Hematopoietic multipotent progenitor cell treated with erythropoietin and hydrocortisone succinate and interleukin-3 and kit ligand, for 17 days (in vitro differentiated cells): ENCODE measurements at places on chromosomes 7 and 10.

DNA sequence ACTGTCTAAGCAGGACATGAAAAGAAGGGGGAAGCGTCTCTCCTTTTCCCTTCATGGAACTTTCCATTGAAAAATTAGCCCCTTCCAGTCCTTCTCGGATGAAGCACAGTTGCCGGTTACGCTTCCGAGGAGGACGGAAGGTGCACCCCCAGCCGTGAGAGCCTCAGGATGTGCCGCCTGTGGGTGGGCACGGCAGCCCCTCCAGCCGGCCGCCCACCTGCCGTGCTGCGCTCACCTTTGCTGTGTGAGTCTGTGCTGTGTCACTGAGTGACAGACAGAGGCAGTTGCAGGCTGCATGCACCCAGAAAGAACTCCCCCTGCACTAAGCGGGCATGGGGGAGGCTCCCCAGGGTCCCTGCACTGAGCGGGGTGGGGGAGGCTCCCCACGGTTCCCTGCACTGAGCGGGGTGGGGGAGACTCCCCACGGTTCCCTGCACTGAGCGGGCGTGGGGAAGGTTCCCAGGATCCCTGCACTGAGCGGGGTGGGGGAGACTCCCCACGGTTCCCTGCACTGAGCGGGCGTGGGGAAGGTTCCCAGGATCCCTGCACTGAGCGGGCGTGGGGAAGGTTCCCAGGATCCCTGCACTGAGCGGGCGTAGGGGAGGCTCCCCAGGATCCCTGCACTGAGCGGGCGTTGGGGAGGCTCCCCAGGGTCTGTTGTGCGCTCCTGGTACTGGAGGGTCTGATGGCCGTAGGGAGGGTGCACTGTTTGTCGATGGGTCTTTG is 74.2 kb downstream of the DNAJB6 start:
- DNase-seq: no peak

DNA sequence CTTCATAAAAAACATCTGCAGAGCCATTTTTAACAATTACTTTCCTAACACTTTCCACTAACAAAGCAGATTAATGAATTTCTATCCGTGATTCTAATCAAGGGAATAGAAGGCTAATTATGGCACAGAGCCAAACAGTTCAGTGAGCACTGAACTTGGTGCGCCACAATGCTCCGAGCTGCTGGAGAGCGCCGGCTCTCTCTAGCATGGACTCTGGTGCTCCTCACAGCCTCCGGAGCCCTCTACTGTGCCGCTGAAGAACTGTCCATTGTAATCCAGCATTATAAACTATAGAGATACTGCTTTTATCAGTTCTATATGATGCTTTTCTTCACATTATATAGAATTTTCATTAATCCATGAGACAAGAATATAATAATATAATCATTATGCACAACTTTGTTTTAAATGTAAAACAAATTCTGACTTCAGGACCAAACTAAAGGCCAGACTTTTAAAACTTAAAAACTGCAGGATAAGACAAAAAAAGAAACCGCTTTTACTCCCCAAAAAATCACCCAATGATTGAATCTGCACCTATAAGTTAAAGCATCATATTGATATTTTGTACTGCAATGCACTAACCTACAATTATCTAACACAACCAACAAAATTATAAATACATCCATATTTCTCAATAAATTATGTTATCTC is 123.6 kb downstream of the RNF32 start:
- no peak for DNase-seq

GRCh38 chr7:145957160-145957890 is 159.3 kb upstream of the CNTNAP2 start:
- no peak for DNase-seq

DNA sequence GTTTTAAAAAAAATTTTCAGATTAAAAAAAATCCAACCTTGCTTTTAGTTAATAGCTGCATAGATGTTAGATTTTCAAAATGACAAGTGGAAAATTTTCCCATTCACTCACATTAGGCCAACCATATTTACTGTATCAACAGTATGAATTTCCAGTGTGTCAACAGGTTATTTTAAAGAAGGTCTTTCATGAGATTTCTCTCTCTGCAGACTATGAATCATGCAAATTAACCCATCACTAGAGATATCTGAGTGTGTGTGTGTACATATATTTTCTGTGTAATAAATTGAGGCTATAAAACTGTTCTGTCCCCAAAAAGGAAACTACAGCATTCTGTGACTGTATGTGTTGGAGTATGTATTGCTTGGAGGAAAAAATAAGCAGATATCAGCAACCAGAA is 305.6 kb downstream of the ARL4A start:
- DNase-seq: no peak

DNA sequence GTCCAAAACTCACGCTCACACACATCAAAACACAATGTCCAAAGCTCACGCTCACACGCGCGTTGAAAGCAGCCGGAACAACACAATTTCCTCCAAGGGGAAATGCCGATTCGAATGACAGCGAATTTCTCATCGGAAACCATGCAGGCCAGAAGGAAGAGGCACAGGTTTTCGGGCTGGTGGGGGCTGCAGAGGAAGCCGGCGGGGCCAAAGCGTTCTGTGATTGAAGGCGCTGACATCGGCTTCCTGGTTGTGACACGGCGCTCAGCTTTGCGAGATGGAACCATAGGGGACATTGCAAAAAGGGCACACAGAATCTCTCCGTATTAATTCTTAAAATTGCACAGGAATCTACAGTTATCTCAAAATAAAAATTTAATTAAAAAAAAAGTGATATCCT is 61.3 kb downstream of the FOXL3 start:
- DNase-seq: no peak

GRCh38 chr10:4522296-4523000 is 303.6 kb upstream of the AKR1E2 start:
- no peak for DNase-seq

DNA sequence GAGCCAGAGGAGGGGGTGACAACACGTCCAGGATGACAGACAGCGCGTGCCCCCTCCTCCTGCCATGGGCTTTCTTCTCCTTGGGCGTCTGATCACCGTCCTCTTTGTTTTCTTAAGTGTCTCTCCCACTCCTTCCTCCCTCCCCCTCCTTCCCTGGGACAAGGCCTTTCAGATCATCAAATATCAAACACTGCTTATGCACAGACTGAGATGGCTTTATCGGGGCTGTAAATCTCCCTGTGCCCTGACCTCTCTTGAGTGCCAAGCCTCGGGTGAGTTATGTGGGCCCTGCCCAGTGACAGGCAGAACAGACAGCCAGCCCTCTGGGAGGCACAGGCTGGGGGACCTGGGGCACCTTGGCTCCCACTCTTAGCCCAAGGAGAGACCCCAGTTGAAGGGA is 116.4 kb downstream of the C10orf105 start:
- DNase-seq: no peak

DNA sequence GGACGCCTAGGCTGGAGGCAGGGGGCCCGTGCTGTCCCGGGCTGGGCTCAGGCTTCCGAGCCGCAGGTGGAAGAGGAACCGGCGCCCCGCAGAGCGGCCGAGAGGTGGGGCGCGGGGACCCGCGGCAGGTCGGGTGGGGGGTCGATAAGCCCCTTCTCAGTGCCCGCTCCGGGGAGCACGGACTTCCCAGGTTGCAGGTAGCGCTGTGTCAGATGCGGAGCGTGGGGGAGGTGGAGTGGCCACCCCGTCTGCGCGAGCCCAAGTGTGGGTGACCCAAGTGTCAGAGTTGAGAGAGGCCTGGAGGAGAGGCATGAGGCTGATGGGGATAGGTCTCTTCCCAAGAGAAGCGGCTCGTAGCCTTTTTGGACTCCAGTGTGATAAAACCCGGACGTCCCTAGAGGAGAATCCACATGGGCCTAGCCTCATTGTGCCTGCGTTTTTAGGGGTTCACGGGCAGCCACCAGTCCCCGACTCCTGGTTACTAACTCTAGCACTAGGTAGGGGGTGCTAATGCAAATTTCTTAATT is 580 bp downstream of the EEPD1 start:
- DNase-seq: peak; percentile 8

- no peak for DNase-seq
Observed at GRCh38 chr7:66535414-66536329, 93.0 kb upstream of the KCTD7 start.

DNA sequence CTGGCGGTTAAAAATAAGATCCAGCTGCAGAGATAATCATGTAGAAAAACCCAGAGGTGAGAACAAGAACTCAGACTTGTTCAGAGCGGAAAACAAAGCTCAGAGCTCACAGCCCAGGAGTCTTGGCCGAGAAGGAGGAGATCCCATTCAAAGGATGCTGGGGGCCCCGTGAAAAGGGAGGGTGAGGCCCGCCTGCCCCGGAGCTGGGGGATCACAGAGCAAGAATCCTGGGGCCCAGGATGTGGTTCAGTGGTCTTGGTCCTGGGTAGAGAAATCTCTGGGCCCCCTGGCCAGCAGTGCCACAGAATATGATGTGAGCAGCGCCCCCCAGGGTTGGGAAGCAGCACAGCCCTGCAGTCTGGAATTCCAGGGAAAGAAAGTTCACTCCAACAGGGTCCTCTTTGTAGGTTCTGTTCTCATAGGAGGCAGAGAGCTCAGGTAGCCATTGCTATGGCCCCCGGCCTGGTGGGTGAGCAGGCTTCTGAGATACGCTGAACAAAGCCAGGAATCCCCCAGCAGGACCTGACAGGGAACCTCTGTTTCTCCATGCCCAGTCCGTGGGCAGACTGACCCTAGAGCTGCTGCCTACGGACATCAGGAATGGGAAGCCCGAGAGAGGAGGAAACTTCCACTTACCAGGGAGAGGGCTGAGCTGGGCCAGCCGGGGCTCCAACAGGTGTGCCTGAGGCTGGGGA is 77.7 kb upstream of the GNA12 start:
- no peak for DNase-seq

DNA sequence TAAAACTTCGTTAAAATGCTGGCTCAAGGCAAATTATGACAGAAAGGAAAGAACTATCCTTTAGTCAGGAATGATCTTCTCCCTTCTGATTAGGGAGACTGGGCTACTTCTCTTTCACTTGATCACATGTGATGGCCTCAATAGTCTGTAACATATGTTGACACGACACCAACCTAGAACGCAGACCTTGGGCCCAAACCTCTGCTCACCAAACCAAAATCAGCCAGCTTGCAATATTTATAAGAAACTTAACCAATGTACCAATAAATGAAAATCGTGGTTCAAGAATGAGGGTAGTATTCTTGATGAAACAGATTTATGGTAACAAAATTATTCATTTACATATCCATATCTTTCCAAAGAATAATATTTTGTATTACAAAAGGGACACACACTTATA is 361.6 kb downstream of the SORCS1 start:
- no peak for DNase-seq

- no peak for DNase-seq
Observed at GRCh38 chr10:58023341-58024073, 244.2 kb downstream of the IPMK start.

DNA sequence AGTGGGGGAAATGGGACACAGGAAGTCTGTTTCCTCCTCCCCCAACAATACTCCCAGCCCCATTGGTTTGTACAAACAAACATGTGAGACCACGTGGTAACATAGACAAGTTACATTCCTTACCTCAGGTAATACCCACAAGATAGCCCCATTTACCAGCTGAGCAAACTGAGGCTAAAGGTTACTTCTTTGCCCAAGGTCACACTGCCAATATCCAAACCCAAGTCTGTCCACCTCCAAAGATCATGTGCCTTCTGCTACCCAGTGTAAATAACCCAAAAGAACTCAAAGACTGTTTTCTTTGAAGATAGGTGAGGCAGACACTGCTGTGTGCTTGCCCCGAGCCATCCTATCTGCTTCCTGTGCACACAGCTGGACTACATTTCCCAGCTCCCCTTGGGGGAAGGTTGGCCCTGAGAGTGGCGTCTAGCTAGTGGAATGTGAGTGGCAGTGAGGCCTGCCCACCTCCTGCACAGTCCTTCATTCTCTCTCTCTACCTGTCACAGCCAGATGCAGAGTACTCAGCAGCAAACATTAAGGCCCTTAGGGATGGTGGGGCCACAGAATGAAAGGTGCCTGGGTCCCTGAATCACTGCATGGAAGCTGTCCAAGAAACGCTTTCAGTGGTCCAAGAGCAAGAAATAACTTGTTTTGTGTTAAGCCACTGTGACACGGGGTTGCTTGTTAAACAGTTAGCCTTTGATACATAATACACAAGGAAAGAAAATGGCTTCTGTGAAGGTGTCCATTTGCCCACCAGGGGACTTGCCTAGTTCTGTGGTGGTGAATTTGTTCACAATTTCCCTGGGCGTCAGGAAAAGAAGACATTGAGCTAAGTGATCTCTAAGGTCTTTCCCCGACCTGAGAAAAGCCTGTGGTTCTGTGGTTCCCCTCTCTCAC is 257.7 kb upstream of the NFE2L3 start:
- DNase-seq: no peak

GRCh38 chr7:105782391-105783042 is 93.9 kb downstream of the ATXN7L1 start:
- DNase-seq: no peak

- no peak for DNase-seq
Observed at GRCh38 chr7:128860158-128861073, 2.2 kb upstream of the ATP6V1F start.

- no peak for DNase-seq
Observed at GRCh38 chr7:32102432-32102873, 32.2 kb upstream of the PDE1C start.

DNA sequence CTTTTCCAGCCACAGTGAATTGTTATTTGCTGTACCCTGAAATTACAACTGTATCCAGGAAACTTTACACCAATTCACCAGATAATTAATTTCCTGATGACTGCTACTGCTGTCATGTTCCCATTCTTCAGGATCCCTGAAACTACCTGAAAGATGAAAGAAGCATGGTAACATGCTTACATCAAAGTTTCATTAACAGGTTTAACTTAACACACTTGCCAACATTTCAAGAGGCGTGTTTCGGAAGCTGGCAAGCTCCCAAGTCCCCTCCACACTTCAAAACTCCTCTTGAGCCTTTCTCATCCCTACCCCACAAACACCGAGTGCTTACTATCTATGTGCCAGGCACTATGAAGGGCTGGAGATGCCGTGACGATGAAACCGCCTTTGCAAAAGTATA is 88.6 kb downstream of the MPP7 start:
- no peak for DNase-seq
